ENCODE measurements at places on chromosomes 11 and 22. TPM values are rescaled to one million over a fixed set of nuclear protein-coding genes. Genes with fewer than 3 reads are reported as not detected.

DNA sequence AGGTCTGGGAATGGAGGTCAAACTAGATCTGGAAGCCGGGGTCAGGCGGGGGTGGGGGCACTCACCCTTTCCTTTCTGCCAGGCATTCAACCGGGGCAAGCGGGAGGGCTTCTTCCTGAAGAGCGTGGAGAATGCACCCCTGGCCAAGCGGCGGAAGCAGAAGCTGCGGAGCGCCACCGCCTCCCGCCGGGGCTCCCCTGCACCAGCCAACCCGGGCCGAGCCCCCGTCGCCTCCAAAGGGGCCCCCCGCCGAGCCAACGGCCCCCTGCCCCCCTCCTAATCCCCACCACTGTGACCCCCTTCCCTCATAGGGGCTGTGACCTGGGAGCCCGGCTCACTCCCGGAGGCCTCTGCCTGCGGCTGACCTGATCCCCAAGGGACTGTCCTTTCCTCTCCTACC is 12.2 kb downstream of the RPS6KA4 start:
- DNase-seq, result no peak

- DNase-seq, result no peak
Measured at GRCh38 chr11:125344846-125345420, 151.1 kb downstream of the FEZ1 start.

TMPRSS6 gene
- total RNA-seq, result not detected

DNA sequence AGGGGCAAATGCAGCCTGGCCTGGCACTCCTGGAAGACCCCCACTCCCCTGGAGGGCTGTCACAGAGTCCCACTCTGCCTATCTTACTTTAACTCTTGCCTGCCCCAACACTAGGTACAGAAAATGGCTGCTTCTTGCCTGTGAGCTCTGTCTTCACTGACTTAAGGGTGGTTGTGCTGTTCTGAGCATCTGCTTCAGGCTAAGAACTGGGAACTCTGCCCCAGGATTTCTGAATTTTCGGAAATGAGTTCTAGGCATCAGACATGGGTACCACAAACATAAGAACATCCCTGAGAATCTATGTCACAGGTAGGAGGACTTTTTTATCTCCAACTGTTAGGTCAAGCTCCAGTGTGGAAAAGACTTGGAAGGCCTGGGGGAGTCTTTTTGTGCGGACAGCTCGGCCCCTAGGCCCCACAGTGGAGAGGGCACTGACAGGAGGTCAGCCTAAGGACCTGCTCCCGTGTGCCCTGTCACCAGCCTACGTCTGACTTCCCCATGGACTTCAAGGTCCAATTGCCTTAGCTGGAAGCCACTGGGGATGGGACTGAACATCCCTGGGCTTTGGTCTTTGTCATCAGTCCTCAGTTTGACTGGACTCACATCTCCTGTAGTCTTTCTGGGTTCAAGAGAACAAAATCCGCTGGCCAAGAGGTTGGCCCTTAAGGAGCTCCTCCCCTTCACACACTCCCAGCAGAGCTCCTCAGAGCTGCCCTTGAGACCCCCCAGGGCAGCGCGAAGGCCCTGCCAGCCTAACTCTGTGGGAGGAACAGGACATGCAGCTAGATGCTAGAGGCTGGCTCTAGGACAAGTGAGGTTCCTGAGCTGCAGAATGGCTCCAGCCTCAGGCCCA is 31.9 kb downstream of the PPP2R1B start:
- DNase-seq, result peak; percentile 35

- DNase-seq, result no peak
Measured at GRCh38 chr22:32932176-32932575, 126.0 kb downstream of the SYN3 start.

ISX gene
- total RNA-seq, result under 0.01 TPM

KCNC1 gene
- total RNA-seq, result 0.41 TPM

TTLL12 gene
- total RNA-seq, result 6.7 TPM

OTOG gene
- not detected for total RNA-seq

DNA sequence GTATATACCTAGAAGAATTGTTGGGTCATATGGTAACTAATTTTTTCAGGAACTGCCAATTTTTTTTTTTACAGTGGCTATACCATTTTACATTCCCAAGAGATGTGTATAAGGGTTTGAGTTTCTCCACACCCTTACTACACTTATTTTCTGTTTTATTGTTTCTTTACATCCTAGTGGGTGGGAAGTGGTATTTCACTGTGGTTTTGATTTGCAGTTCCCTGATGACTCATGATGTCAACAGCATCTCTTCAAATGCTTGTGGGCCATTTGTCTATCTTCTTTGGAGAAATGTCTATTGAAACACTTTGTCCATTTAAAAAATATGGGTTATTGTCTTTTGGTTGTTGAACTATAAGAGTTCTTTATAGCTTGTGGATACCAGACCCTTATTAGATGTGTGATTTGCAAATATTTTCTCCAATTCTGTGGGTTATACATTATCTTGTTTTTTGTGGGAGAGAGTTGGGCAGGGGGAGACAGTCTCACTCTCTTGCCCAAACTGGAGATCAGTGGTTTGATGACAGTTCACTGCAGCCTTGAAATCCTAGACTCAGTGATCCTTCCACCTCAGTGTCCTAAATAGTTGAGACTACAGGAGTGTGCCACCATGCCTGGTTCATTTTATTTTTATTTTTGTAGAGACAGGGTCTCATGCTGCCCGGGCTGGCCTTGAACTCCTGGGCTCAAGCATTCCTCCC is 30.3 kb upstream of the PISD start:
- no peak for DNase-seq

DNA sequence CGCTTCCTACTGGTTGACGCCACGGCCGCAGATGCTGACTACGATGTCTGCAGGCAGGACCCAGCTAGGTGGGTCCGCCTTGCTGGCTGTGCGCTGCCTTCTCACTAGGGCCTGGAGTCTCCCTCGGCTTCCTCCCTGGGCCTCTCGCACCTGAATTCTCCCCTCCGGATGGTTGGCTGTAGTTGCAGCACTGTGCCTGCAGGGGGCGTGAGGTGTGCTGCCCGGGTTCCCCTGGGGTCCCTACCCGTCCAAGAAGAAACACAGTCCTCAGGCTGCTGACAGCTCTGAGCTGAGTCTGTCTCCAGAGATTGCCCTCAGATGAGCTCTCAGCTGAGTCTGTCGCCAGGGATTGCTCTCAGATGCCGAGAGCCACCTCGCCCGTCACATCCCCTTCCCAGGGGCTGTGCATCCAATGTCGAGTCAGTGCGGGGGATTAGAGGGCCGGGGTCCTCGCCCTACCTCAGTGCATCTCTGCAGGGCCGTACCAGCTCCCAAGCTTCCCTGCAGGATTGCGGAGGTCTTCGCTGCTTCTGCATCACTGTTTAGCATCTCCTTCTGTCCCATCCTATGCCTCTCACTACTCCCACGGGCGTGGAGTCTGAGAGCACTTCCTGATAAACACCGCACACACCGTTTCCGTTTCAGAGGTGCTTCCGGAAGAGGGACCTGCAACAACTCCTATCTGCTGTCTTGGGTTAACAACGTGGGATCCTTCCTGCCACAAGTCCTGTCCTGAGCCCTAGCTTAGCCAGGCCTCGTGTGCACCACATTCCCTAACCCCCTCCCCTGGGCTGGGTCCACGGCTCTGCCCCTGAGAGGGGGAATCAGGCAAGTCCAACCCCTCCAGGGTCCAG is 196.9 kb downstream of the CSNK2A3 start:
- DNase-seq, result no peak

GRCh38 chr11:79609511-79609910 is 168.7 kb upstream of the TENM4 start:
- no peak for DNase-seq

NOX4 gene
- 58.4 TPM for total RNA-seq

- peak; percentile 39 for DNase-seq
Measured at GRCh38 chr11:7485186-7486097, at the start of gene OLFML1. Gene OLFML1 (plus strand): TSS chr11:7485506. CDS start chr11:7485876, 370 bp downstream.

DNA sequence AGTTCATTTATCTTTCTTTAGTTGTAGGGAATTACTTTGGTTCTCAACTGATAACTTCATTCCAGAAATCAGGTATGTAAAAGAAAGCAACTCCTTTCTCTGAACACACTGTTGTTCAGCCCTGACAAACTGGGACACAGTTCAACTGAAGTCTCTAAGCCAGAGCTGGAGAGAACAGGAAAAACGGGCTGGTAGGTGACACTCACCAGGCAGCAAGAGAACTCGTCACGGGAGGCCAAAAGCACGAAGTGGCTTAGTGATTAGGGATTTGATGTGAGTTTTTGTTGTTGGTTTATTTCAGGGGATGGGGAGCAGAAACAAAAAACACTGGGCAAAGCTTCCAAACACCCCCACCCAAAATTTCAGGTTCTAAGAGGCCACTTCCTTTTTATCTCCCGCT is 54.1 kb downstream of the MYH9 start:
- DNase-seq, result no peak

DNA sequence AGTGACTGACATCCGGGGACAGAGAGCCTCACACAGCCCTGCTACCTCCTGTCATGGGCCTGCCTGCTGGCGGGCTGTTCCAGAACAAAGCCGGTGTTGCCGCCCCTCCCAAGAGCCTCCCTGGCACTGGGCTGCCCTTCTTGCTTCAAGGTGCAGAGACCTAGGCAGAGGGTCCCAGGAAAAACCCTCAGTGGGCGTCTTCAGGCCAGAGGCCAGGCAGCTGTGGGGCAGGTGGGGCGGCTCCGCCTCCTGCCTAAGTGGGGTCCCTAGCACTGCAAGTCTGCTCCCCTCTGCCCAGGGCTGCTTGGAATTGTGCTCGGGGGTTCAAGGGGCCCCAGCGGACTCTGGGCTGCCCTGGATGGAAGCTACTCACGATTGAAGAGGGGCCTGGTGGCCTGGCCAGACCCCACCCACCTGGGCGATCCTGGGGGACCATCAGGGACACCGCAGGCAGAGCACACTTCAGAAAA is 20.4 kb upstream of the GNB1L start:
- DNase-seq, result peak; percentile 12

MN1 gene
- 7.9 TPM for total RNA-seq

DNA sequence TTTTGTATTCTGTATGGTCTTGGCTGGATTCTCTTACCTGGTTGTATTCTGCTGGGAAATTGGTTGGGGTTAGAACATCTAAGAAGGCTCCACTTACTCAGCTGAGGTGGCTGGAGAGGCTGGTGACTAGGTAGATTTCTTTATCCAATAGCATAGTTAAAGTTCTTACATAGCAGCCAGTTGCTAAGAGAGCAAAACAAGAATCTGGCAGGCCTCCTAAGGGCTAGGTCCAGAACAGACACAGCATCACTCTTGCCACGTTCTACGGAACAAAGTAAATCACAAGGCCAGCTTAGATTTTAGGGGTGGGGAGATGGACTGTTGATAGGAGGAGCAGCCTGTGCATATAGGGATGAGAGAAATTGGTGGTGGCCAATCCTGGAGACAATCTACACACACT is 141.3 kb upstream of the CCDC90B start:
- peak; percentile 16 for DNase-seq

DNA sequence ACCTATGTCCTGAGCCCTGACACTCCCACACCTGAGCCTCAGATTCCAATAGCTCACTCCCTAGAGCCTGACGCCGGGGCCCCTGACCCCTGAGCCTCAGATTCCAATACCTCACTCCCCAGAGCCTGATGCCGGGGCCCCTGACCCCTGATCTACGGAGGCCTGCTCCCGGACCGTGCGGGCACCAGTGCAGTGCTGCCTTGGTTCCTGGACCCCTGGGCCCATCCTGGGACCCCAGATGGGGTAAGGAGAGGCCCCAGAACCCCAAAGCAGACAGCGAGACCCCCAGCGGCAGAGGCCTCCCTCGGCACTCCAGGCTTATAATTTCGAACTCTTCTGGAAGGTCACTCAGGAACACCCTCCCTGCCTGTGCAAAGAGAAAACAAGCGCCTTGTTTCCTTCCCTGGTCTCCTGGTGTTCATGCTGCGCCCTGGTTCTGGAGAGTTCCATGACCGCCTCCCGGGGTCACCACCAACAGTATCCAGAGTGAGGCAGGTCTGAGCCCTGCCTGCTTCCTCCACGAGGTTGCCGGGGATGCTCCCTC is 7.5 kb downstream of the SUSD2 start:
- no peak for DNase-seq

Measured in uterus (tissue), 4 donors.